KG1 (cell line): ENCODE measurements at places on chromosomes 11 and 22.

DNA sequence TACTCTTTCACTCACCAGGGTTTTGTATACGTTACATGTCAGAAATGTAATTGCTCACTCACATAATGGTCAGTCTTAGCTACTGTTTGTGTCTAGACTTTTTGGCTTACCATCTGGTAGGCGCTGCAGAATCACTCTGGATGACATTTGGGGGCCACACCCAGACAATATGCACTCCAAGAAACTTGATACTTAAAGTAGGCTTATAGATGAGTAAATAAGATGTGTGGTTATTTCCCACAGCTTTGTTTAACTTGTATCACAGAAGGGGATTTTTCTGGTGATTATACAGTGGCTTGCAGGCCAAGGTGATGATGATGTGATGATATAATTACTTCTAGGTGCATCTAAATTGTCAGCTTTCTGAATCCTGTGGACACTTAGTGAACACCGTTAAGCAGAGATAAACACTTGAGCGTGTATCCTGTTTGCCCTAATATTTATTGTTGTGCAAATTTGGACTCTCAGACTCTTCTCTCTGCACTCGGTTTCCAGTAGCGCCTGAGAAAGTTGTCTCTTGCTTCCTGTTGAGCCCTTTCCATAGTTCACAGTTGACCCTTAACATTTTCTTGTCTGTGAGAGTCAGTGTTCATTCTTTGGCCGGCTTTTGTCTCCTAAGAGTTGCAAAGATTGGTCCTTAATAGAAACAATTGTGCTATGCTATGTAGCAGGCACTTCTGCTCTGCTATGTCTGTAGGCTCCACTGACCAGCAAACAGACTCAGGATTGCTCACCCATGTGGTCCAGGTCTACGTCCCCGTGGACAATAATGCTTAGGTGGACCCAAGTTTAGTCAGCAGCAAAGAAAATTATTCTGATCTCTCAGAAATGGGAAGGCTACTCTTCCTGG, 89.3 kb downstream of the PRR5L start:
- DNase-seq, result no peak

DNA sequence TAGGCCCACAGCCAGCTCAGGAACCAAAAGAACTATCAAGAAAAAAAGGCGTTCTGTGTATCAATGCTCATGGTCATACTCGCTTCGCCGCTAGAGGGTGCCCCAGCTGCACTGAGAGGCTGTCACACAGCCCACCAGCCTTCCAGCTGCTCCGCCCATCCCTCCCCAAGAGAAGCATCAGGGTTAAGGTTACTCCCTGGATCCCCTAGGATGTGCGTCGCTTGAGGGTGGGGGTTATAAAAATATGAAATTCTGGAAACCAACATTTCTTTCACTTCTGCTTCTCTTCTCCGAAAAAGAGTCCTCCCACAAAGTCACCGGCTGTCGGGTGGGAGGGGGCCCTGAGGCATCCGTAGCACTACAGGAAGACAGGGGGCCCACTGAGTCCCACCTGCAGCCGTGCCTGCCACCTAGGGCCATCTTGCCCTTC, 1.7 kb downstream of the CBX6 start:
- DNase-seq, result peak; percentile 46

DNA sequence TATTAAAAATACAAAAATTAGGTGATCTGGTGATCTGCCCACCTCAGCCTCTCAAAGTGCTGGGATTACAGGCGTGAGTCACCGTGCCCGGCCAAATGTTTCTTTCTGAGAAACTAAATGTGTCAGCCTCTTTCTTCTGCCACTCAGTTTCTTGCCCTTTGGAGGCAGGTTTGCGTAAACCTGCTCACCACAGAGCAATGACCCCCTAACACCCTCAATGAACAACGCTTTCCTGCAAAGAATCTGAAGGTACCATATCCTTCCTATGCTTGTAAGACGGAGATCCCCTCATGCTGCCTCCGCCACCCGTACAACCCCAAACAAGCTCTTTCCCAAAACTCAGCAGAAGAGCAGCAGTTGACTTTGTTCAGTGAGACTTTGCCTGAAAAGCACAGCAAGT, 38.7 kb upstream of the TTLL12 start:
- DNase-seq, result no peak

- no peak for DNase-seq
Measured at GRCh38 chr11:59999691-60000090, 17.3 kb upstream of the OOSP4B start.

GRCh38 chr11:46438211-46438610, 46.6 kb upstream of the CHRM4 start:
- no peak for DNase-seq

GRCh38 chr11:68969386-68969785, 11.4 kb downstream of the MRGPRD start:
- DNase-seq, result no peak
